ENCODE measurements at places on chromosomes 16 and 17.

DNA sequence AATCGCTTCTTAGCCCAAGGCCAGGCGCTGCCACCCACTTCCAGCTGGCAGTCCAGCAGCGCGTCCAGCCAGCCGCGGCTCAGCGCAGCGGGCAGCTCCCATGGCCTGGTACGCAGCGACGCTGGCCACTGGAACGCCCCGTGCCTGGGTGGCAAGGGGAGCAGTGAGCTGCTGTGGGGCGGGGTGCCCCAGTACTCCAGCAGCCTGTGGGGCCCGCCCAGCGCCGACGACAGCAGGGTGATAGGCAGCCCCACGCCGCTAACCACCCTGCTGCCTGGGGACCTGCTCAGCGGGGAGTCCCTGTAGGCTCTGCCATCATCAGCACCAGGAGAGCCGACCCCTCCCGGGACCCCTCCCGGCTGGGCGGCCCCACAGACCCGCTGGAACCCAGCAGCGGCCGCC, 24.0 kb downstream of the TMC6 start:
- no peak for DNase-seq

DNA sequence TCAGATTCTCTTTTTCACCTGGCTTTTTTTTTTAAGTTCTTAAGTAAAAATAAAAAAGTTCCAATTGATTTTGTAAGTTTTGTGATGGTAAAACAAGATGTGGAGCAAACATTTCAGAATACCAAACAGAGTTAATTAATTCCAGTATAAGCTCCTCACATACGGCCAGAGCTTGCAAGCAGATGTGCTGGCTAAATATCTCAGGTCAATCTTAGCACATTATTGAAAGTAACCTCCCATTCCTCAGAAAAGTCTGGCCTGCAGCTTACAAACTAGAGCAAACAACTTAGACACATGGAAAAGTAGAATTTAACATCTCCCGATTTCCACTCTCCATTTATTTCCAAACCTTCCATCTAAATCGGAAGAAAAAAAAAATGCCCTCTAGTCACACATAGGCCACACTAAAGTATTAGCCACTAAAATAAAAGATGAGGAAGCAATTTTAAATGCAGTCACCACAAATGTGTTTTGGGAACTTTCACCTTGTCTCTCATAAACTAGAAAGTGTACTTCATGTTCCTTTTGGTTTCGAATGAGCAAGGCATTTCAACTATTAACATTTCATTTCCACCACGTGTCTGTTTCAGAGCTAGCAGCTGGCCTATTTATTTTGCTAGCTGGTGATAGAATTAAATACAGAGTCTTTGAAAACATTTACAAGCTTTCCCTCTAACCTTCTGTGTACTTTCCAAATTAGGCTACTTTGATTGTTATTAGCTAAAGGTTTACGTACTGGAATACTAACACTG, 143.3 kb downstream of the STX8 start:
- DNase-seq: no peak

DNA sequence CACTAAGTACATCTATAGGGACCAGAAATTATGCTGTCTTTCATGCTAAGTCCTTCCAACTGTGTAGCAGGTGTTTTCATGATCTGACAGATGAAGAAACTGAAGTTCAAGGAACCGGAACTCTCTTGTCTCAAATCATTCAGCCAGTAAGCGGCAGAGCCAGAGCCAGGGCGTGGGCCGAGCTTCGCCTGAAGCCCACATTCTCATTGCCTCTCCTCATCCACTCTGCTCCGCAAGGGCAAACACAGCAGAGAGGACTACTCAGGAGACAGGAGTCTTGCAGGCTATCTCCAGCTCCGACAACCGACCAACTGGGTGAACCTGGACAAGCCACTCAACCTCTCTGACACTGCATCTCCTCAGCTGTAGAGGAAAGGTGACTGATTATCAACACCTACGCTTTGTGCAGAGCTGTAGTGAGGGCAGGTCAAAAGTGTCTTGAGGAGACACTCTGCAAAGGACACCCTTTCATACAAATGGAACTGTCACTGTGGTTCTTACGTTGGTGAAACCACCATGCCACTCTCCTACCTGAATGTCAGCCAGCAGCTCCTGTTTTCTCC, 72.9 kb downstream of the CYTH1 start:
- no peak for DNase-seq

DNA sequence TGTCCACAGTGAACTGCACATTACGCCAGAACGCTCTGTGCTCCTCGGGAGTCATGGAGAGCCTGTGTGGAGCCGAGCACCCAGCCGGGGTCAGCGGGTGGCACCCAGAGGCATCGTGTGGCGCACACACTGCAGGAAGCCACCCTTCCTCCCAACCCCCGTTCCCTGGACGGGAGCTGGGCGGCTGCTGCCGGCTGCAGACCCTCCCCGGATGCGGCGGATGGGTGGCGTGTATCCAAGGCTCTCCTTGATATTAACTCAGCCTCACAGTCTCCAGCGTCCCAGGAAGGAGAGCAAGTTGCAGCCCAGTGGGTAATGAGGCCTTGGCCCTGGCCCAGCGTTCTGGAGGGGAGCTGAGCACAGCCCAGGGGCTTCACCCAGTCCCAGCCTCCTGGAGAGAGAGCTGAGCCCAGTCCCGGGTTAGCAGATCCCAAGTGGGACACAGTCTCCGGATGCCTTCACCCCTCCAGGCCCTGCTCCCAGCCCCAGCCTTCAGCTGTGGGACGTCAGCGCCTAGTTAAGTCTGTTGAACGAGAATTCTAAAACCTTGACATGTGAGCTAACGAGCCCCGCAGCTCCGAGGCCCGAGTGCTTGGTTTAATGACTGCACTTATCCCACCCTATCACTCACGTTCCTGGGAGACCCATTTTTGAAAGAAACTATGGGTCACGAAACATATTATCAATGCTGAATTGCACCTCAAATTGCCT, 86.6 kb downstream of the TBC1D16 start:
- DNase-seq: no peak

- no peak for DNase-seq
Measured at GRCh38 chr16:86990451-86990850, 326.7 kb downstream of the C16orf95 start.

DNA sequence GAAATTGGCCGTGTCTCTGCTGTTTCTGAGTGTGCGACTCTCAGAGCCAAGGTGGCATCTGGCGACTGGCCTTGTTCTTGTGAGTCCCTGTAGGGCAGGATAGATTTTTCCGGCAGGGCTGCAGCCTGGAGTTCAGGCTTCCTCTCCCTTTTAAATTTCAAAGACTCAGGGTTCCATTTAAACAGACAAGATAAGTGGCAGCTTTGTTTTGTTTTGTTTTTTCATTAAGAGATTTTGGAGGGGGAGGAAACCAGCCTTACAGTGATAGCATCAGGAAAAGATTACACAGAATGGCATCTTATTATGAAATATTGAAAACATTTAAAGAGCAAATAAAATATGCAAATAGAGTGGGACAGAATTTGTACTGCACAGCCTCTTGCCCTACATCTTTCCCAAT, 151.3 kb downstream of the RPTOR start:
- no peak for DNase-seq
